ENCODE measurements at places on chromosomes 13 and 19.

- no peak for DNase-seq
Observed at GRCh38 chr13:110676595-110677587, 29.0 kb downstream of the CARS2 start.

DNA sequence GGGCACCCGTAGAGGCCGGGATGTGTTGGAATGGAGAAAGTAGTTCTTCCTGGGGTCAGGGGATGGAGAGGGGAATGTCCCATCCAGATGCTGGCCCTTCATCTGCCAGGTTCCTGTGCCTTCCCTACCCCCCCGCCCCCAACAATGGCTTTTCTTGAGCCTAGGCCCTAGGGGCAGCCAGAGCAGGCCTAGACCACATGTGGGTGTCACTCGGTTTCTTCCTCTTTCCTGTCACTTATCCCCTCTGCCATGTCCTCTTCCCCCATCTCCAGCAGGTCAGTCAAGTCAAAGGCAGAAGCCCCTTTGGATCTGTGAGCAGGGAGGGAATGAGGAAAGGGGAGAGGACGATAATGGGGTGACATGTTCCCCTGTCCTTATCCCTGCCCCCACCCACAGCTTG, 36.4 kb downstream of the LYL1 start:
- no peak for DNase-seq

GRCh38 chr13:97468331-97468730, 34.4 kb downstream of the RAP2A start:
- DNase-seq, result no peak

- DNase-seq, result no peak
Observed at GRCh38 chr13:76820759-76821158, 65.4 kb downstream of the KCTD12 start.

DNA sequence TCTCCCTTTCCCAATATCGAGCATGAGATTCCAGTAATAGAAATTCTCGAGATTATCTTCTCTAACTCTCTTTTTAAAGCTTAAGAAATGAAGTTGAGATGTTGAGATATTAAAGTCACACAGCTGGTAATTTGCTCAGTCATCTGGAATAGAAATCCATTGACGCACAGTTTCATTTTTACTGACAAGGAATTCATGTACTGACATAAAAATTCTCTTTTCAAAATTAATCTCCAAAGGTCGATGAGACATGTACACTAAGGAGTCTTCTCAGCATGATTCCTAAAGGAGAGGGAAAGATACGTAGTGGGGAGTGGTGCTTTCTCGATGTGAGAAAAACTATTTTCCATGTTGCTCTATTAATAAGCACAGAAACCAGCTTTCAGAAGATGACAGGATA, 1639.5 kb upstream of the MIR17HG start:
- no peak for DNase-seq

DNA sequence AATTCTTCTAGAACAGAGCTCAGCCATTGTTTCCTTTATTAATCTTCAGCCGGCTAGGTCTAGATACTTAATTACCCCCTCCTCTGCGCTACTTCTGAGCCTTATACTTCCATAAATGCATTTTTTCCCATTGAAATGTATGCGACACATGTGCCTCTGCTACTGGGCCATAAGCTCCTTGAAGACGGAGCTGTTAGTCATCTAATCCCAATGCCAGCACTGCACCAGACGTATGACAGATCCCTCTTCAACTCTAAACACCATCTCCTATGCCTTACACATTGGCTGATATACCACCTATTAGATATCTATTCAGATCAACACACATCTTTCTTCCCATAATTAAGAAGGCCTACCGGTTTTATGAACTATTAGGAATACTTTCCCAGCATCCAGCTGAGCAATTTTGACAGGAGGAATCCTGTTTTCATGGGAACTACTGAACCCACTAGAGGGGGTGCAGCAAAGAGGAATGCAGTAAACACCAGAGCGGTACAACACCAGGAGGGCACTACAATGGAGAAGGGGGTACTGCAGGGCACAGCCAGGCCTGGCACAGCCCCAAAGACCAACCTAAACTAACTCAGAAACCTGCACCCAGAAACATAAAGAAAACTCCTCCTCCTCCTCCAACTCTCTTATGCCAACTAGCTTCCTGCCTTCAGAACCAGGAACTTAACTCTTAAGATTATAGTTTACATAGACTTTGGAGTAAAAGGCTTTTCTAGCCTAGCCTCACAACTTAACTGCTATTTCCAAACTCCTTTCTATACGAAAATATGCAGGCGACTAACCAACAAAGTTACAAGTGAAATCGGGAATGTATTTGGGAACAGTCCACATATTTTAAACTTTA, 18.7 kb downstream of the STK24 start:
- no peak for DNase-seq

DNA sequence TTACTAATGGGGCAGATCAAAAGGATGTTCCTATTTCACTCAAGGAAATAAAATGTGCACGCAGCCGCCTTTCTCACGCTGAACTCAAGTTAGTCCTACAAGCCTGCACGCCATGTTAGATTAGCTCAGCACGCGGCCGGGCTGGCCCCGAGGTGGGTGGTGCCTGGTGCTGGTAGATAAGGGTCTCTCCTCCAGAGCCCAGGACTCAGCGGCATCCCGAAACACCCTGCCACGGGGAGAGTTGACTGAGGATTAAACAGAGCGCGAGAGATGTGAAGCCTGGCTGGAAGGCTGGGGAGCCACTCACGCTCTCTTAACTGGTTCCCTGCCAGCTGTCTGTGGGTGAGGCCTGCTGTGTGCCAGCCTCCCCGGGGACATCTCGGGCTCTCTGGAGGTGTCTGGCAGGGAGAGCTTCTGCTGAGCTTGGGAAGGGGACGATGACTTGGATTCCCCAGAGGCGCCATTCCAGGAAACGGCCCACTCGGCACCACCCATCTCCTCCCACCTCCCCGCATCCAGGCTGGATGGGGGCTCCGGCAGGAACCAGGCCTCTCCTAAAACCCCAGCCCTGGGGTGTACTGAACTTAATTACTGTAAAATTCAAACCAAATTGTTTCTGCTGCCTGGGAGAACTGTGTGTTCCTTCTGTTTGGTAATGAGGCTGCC, 122.2 kb downstream of the KDM4B start:
- DNase-seq, result no peak

DNA sequence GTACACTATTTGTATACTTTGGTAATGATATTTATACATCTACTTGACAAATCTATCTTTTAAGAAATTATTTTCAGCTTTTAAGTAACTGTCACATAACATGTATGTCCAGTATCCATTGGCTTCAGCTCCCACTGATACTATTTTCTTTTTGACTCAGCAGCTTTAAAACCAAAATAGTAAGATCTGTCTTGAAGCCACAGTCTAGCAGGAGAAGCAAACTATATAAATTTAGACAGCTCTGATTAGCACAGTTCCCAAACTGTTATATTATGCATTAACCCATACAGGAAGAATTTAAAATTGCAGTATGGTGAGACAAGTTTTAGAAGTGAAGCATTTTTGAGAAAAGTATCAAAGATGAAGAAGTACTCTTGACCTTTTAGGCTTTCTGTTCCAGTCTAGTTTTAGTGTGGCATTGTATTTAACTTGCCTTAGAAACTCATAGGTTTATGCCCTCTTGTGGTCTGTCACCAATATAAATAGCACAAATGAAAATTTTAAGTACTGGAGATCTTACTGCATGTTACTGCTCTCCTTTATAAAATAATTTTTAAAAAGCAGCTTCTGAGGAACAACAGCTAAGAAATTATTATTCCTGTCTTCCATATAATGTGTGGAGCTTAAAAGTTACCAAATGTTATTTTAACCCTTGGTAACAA, 24.7 kb downstream of the URI1 start:
- no peak for DNase-seq

GRCh38 chr13:35694549-35695447, 218.3 kb upstream of the MAB21L1 start:
- DNase-seq, result no peak
